ENCODE measurements at places on chromosomes 7 and 10. TPM values are rescaled to one million over a fixed set of nuclear protein-coding genes. Genes with fewer than 3 reads are reported as not detected.

Gene CRCP
- total RNA-seq: 80.2 TPM

Gene PON1
- total RNA-seq: not detected

Gene TAS2R5
- not detected for total RNA-seq

Gene RPP38
- 3.4 TPM for total RNA-seq

Gene RBP4
- not detected for total RNA-seq

Gene C10orf143
- total RNA-seq: not detected

Gene KLF14
- not detected for total RNA-seq

Gene ELN
- total RNA-seq: not detected

Gene HMX3
- total RNA-seq: not detected

Gene MSRB2
- 28.4 TPM for total RNA-seq

Gene VWA2
- total RNA-seq: not detected

Gene ZWINT
- total RNA-seq: 92.9 TPM

Gene ASB10
- total RNA-seq: not detected

Gene H2AZ2
- total RNA-seq: 379 TPM

Gene ZNF37A
- 17.0 TPM for total RNA-seq

Gene MSS51
- total RNA-seq: 0.86 TPM

Gene SPAM1
- total RNA-seq: not detected

Gene PALD1
- total RNA-seq: 34.8 TPM

Gene GLUD1
- total RNA-seq: 208 TPM

Gene CYP26A1
- 0.24 TPM for total RNA-seq

Gene NPFFR1
- total RNA-seq: not detected

Gene WDFY4
- total RNA-seq: not detected

Gene CUBN
- 0.06 TPM for total RNA-seq

Gene RTKN2
- 3.1 TPM for total RNA-seq

Gene DPP6
- 11.1 TPM for total RNA-seq

Gene BAIAP2L1
- 23.3 TPM for total RNA-seq

Gene MKI67
- total RNA-seq: 9.2 TPM

Gene PIK3CG
- 0.74 TPM for total RNA-seq

Gene ST8SIA6
- total RNA-seq: 0.64 TPM

Gene PRSS37
- total RNA-seq: not detected

Gene SLC16A9
- total RNA-seq: 10.2 TPM

Gene RPS24
- total RNA-seq: 4,261 TPM

Gene ACSM6
- not detected for total RNA-seq

Gene HNRNPA2B1
- 358 TPM for total RNA-seq

Gene MALRD1
- total RNA-seq: not detected

Gene ADAM22
- total RNA-seq: 3.9 TPM

Gene ELMO1
- not detected for total RNA-seq

Gene GSDME
- 1.3 TPM for total RNA-seq

Gene GHRHR
- total RNA-seq: not detected

Gene LIPN
- total RNA-seq: not detected

Gene NAT16
- total RNA-seq: not detected

Gene AUTS2
- 0.06 TPM for total RNA-seq

Gene PRSS1
- not detected for total RNA-seq

Gene MMD2
- total RNA-seq: not detected

Gene AOC1
- not detected for total RNA-seq

Gene ZNF33B
- total RNA-seq: 17.6 TPM
